Naive thymus-derived CD4-positive, alpha-beta T cell (primary cell): ENCODE measurements at places on chromosomes 7 and 10. TPM values are rescaled to one million over a fixed set of nuclear protein-coding genes. Genes with fewer than 3 reads are reported as not detected.

The SEMA4G gene
- polyA plus RNA-seq, result 0.52 TPM

DNA sequence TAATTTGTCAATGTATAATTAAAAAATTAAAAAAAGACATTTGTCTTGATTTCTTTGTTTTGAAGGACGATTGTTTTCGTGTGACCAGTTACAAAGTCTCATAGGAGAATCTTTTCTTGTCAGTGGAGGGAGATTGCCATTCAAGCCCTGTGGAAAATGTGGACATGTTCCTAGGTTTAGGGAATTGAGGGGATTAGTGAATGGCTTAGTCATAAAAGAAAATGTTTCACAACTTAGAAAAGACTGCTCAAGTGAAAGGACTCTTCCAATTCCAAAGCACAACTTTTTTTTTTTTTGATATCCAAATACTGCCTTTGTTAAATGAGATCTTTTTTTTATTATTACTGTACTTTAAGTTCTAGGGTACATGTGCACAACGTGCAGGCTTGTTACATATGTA, 140.7 kb upstream of the HABP2 start:
- no peak for DNase-seq

GRCh38 chr10:36109399-36110023, 467.4 kb upstream of the FZD8 start:
- DNase-seq, result no peak

DNA sequence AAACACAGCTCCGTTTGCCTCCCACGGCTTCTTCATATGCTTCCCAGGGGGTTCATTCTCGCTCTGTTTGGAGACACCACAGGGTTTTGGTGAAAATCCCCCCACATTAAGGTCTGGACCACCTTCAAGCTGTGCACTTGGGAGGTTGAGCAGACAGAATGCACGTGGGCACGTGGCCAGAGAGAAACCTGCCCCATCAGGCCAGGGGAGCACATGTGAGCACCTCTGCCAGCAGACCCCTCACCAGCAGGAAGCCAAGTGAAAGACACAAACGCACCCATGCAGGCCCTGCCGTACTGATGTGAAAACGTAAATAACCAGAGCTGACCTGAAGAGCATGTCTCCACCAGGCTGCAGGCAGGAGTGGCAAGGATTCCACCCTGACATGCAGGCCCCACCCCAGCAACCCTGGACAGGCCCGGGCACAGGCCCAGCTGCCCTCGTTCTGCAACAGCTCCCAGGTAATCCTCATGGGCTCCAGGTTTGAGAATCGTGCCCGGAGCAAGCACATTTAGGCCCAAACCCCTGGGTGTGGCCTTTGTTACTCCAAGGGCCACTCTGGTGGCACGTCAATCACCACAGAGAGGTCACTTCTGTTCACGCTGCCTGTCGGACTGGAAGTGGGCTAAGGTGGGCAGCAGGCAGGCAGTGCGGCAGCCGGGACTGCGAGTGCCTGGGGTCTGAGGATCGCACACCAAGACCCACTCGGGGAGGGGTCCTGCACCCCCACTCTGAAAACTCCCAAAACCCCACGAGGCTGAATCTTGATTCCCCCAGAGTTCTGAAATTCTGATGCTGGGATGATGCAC, 184.4 kb downstream of the PTPRN2 start:
- no peak for DNase-seq

DNA sequence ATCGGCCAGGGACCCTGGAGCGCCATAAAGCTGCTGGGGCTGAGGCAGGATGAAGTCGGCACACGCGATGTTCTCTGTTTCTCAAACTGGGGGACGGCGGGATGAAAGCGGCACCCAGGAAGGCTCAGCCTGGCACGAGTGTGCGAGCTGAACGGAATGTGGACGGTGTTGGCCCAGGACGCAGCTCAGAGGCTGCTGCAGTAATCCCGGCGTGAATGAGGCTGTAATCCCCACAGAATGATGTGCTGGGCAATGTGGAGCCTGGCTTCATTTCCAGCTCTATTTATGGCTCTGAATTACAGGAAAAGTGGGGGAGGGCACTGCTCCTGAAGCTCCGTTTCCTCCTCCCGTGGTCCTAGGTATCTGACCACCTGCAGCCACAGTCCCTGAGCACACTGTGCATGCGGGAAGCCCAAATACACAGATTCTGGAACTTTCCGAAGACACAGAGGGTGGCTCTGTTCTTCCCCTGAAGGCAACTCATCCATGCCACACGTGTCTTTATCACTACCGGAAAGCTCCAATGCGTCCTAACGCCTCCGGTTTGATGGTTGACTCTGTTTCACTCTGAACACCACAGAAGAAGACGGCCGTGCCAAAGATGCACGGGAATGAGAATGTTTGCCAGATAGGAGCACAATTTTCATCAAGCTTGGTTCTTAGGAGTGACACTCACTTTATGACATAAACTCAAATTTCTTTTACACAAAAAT, 37.6 kb downstream of the KLF6 start:
- no peak for DNase-seq

- DNase-seq, result no peak
Measured at GRCh38 chr7:157623556-157623955, 286.8 kb downstream of the DNAJB6 start.

DNA sequence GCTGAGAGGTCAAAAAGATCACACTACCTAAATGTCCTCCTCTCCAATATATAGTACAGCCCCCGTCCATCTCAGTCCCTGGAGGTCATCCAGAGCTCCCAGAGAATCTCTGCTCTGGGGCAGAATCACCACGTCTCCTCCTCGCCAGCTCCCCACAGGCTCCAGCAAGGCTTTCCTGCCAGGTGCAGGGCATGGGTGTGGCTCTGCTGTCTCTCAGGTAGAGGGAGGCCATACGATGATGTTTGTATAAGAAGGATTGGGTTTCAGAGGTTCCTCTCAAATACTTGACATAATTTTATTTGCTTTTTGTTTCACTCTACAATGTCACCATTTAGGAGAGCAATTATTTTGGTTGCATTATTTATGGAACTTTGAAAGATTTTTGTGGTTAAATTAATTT, 98.3 kb upstream of the PRSS58 start:
- no peak for DNase-seq

- no peak for DNase-seq
Measured at GRCh38 chr10:112755446-112756234, 194.4 kb upstream of the TCF7L2 start.
